ENCODE measurements at places on chromosomes 2 and 18.
A peak's percentile ranks its signal among the peaks of the same experiment; 100 is the strongest.

DNA sequence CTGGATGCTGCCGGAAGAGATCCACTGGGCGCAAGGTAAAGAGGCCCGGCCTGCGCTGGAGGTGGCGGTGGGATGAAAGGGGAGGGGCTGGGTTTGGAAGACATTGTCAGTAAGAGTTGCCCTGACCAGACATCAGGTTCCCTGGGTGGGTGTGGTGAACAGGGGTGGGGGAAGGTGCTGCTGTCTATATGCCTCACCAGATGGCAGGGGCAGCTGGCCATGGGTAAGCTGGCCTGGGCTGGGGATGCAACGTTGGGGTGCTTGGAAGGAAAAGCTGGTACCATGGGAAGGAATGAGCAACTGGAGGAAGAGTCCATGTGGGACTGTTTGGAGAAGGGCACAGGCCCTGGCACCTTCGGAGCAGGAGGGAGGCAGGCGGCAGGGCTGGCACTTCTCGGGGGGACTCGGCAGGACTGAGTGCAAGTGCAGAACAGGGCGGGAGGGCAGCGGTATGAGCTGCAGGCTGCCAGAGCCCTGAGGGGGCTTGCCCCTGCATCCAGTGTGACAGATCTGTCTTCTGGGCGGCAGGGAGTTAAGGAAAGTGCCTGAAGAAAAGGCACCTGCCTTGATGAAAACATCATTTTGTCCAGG lies 146.4 kb downstream of the DYSF start:
- DNase-seq: no peak

GRCh38 chr2:239232195-239232578 lies 168.6 kb downstream of the HDAC4 start:
- DNase-seq: no peak

DNA sequence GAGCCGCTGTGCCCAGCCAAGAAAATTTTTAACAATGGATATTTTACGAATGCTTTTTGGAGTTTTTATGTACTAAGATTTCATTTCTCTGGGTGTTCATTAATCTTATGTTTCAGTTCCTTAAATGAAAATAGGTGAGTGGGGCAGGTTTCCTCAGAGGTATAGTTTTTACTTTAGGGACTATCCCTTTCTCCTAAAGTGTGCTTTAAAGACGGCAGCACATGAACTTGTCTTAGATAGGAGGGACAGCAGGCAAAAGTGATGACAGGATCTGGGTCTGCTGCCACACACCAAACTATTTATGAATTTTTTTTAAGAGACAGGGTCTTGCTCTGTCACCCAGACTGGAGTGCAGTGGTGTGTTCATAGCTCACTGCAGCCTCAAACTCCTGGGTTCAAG lies 8.0 kb upstream of the REL start:
- DNase-seq: no peak

DNA sequence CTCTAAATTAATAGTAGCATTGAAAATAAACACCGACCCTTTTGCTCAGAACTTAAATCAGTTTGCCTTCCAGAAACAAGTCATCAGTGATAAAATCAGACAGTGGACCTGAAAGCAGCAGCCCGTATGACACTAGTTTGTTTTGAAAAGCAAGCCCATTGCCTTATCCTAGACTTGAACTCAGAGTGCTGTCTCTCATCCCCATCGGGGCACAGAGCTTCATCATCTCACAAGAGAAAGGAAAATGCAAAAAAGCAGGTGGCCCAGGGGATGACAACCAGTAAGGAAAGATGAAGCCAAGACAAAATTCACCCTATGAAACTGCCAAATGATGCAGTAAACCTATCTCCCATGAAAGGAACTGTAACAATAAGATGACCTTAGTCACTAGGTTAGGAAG lies 71.2 kb downstream of the CERKL start:
- no peak for DNase-seq

GRCh38 chr2:241146286-241146685 lies 3.0 kb downstream of the PASK start:
- DNase-seq: no peak

DNA sequence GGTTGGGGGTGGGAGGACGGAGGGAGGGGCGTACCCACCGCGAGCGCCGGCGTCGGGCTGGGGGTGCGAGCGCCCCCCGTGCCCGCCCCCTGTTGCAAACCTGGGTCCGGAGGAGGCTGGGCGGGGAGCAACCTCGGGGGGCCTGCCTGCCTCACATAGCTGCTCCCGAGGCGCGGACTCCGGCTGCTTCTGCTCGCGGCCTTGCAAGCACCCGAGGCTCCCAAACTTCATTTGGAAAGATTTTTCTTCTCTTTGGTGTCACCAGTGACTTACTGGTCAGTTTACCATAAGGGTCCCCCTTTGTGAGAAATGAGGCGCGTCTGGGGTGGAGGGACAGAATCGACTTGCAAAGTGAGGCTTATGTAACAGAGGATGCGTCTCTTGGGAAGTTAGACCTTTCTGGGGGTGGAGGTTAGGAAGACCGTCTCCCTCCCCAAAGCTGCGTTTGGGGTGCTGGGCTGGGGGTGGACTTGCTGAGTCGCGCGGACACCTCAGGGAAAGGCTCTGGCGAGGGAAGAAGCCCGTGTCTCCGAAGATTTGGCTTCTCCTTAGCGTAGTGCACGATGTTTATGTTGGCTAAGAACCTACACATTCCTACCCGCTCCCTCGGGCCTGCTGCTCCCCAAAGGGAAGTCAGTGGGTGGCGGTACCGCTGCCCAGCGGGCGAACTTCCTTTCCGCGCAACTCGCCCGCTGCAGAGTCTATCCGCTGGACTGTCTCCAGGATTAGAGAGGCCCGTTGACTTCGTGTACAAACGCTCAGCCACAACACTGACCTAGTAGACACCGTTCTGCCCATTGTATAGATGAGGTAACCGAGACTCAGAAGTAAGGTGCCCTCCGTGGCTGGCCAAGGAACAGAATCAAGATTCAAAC lies 559 bp downstream of the TMEM37 start:
- peak; percentile 9 for DNase-seq

- DNase-seq: no peak
Measured at GRCh38 chr2:66390811-66391210, 44.1 kb upstream of the MEIS1 start.

GRCh38 chr2:226578879-226579278 lies 220.7 kb downstream of the IRS1 start:
- no peak for DNase-seq

- peak; percentile 29 for DNase-seq
Measured at GRCh38 chr2:159285929-159286708, at the start of gene WDSUB1. Gene WDSUB1, minus strand, starts transcription at chr2:159286703. Its CDS starts 3,634 bp downstream, at chr2:159283069.
